HS-27A (cell line): ENCODE measurements at places on chromosomes 2 and 18.

- no peak for DNase-seq
These were observed 83.1 kb upstream of the BZW1 start for GRCh38 chr2:200728630-200729029.

DNA sequence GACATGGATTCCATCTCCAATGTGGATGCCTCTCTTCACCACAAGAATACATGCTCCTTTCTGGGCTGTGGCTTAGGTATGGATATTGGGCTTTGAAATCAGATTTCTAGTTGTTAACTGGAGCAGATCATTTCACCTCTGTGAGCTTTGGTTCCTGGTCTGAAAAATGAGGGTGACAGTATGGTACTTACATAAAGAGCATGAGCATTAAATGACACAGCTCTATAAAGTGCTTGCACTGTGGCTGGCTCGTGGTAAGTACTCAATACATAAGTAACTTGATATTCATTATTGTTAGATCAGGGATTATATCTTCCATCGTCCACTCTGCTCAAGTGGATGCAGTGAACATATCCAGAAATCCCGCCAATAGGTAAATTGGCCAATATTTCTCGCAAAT is 33.4 kb downstream of the ARHGAP25 start:
- no peak for DNase-seq

DNA sequence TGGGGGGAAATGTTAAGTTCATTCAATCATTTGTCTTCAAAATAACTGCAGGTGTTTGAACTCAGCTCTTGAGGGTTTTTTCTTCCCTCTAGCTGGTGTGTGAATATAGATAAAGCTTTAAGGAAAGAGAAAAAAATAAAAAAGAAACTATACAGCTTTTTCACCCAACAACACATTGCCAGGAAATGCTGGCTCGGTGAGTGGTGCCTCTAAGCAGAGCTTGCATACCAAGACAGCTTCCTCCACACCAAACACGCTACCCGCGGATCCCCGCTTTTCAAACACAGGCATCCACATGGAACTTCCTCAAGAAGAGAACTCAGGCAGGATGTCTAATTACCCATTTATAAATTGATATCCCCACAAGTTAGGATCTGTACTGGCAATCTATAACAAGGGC is 69.8 kb upstream of the TANK start:
- no peak for DNase-seq

DNA sequence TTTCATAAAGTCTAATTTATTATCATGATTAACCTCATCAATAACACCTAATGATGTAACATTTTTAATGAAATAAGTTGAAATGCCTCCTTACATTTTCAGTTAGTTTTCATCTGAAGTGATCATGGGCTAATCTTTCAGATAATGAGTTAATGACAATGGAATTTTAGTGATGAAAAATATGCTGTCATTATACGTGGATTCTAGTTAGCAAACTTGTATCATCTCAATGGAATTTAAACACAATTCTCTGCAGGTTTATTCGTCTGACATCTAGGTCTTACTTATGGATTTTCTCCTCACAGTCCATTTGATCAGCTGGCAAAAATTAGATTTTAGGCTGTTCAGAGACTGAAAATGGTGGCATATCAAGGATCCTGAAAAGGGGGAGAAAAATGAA is 885.0 kb downstream of the SLC4A3 start:
- peak; percentile 40 for DNase-seq

DNA sequence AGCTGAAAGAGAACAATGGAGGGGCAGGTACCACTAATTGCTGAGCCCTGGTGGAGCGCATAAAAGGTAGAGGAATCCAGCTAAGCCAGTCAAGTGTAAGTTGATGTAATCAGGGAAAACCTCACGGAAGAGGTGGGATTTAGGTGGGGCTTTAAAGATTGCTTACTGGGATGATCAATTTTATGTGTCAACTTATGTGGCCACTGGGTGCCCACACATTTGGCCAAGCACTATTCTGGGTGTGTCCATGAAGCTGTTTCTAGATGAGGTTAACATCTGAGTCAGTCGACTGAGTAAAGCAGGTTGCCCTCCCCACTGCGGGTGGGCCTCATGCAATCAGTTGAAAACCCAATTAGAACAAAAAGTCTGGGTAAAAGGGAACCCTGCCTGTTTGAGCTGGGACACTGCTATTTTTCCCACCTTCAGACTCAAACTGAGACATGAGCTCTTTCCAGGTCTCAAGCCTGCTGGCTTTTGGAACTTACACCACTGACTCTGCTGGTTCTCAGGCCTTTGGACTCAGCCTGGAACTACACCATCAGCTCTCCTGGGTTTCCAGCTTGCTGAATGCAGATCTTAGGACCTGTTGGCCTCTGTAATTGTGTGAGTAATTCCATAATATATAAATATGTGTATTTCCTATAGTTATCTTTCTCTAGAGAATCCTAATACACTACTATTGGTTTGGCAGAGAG is 67.3 kb downstream of the MYO5B start:
- DNase-seq, result no peak

DNA sequence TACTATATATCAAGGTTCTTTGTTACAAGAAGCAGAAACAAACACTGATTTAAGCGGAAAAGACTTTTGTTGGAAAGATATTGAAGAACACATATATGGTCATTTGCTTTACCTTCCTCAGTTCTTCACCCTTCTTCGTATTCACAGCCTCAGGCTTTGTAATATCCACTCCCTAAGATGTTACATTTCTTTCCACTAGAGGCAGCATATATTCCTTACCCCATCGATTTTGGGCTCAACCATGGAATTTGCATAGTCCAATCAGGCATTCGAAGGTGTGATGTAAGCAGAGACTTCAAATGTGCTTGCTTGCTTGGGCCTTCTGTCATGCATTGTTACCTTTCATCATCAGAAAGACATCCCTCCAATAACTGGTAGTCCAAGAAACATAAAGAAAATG is 287.4 kb downstream of the PID1 start:
- DNase-seq, result no peak

DNA sequence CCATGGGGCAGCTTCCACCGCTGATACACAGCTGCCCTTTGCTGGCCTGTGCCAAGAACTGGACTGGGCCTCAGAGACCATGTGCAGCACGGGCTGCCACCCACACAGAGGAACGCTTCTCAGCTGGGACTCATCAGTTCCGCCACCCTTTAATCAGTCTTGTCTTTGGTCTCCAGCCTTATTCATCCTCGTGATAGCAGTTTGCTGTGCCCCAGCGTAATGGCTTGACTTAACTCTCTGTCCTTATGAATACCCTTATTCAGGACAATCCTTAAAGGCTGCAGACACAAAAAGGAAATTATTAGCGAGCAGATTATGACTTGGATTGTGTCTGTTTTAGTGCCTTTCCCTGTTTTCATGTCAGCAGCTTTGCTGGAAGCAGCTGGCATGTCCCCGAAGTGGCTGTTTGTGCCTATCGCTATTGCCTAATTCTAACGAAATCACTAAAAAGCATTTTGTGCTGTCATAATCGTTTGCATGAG is 108.9 kb upstream of the DAPL1 start:
- DNase-seq, result no peak

GRCh38 chr18:77037567-77037966 is 95.0 kb downstream of the MBP start:
- DNase-seq, result no peak

- no peak for DNase-seq
These were observed 343.7 kb downstream of the INSIG2 start for GRCh38 chr2:118431997-118432396.

DNA sequence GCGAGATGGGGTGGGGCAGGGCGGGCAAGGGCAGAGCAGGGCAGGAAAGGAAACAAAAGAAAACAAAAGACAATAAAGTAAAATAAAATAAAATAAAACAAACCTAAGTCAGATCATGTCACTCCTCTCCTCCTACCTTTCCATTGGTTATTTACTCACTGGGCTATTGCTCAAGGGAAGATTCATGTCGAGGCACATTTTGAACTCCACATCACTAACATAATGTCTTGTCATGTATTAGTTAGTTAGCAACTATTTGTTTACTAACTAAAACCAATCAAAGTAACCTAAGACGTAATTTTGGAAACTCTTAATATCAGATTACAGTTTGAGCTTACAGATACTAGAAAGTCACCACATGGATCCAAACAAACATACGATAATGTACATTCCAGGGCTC is 2.2 kb downstream of the C1D start:
- DNase-seq, result no peak

GRCh38 chr2:9914384-9915065 is 37.0 kb upstream of the GRHL1 start:
- DNase-seq, result peak; percentile 62

- DNase-seq, result no peak
These were observed 171.0 kb downstream of the HRH4 start for GRCh38 chr18:24631243-24632025.

GRCh38 chr18:42976869-42977590 is 138.5 kb downstream of the RIT2 start:
- DNase-seq, result no peak

DNA sequence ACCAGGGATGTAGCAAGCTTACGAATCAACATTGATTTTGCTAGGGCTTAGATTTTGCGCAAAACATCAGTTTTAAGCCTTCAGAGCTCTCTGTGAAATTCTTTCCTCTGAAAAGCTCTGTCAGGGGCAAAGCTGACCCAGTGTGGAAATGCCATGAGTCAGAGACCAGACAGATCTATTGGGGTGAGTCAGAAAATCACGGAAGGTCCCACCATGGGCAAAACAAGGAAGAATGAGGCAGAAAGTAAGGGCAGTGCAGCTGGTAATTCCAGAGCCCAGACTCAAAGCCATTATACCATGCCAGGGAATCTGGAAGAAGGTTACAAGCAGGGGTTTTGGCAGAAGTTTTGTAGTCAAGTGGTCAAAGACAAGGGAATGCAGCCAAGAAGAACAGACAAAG is 256.6 kb upstream of the CTAGE1 start:
- peak; percentile 91 for DNase-seq

DNA sequence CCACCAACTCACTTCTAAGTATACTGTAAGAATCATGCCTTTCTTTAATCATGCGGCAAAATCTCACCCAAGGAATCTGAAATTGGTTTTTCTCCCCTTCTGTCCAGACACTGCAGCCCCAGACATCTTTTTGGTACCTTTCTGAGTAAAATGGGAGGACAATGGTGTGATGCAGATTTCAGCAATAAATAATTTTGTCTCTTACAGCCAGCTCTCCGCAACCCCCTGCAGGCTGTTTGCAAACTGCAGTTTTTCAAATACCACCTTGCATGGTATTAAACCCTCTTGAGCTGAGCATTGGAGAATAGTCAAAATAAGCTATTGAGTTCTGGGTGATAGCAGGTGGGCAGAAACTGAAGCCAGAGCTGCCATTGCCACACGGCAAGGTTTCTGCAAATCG is 32.2 kb downstream of the GPR39 start:
- DNase-seq, result no peak

DNA sequence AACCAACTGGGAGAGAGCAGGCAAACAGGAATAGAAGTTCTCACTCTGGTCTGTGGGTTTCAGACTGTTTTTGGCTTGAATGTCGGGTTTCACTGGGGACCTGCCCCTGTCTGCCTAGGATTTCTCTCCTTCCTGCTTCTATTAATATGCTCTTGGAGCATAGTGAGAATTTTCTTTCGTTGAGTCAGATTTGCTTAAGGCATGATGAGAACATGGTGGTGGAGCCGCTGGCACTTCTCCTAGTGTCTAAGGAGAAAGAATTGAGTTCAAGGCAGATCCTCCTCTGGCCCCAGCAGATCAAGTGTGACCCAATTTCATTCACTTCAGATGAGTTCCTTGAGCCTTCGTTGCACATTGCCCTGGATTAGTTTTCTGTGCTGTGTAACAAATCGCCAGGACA is 103.9 kb upstream of the HS6ST1 start:
- peak; percentile 96 for DNase-seq

DNA sequence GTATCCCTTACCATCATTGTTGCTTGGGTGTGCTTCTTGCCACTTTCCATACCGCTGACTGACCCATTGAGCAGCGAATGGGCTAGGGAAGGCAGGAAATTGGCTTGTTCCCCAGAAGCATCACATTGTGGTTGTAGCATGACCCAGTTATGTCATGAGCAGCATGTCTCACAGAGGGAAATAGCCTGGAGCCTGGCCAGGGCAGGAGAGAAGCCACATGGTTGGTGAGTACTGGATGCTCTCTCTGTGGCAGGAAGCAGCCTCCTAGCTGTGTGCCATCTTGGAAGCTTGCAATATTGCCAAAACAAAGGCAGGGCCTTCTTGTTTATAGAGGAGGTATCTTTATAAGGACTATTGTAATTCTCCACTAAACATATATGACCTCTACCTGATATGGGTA is 482.6 kb downstream of the PIK3C3 start:
- no peak for DNase-seq

DNA sequence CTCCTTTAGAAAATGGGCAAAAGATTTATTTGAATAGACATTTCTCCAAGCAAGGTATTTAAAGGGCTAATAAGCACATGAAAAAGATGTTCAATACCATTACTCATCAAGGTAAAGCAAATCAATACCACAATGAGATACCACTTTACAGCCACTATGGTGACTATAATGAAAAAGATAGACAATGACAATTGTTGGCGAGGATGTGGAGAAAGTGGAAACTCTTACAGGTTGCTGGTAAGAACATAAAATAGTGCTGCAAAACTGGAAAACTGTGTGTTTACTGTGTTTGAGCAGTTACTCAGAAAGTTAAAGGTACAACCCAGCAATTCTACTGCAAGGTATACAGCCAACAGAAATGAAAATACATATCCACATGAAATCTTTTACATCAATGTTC is 31.9 kb upstream of the RNU4ATAC start:
- DNase-seq, result no peak

DNA sequence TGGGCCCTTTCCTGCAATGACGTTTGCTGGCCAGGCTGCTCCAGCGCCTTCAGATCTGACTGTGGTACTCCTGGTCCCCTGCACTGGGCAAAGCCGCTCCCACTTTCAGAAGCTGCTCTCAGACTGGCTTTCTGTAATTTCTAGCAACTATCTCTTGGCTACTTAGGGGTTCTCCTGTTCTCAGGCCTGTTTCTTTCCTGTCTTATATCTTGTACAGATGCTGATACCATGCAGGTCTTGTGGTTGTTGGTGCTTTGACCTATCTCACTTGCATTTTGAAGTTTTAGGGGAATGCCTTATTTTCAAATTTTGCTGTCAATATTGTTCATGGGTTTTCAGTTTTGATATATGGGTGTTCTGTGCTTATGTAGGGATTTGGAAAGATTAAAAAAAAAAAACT is 145.8 kb downstream of the CLIP4 start:
- no peak for DNase-seq

DNA sequence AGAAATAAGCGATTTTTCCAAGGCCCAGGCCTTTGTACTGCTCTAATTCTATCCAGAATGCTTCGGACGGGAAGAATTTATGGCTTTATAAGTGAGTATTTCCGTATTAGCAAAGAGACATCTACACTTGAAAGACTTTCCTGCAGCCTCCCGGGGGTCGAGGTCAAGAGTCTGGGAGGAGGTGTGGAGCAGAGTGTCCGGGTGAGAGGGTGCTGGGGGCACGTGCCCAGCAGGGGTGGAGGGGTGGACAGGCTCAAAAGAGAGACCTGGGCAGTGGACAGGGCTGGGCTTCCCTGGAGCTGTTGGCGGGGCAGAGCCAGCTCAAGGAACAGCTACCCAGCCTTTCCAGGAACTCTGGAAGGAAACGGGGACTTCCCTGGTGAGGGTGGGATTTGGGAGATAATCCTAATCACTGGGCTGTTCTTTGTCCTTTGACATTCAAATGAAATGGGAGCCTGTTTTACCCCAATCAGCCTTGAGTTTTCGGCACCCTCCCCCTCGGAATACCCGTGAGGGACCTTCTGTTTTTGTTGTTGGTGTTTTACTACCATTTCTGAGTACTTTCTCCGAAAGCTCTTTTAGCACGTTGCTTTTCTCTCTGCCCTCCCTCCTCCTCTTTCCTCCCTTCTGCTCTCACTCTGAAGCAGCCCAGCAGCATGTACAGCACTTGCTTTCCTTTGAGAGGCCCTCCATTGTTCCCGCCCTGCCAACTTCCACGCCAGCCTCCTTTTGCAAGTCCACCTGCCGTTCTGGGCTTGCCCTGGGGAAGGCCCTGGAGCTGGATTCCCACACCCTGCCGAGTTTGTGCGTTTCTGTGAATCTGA is 164.7 kb downstream of the AGAP1 start:
- no peak for DNase-seq
